ENCODE measurements at places on chromosomes 16 and 17.
A peak's percentile ranks its signal among the peaks of the same experiment; 100 is the strongest.

GRCh38 chr17:64217249-64217691 is 45.8 kb downstream of the TEX2 start:
- DNase-seq: no peak

DNA sequence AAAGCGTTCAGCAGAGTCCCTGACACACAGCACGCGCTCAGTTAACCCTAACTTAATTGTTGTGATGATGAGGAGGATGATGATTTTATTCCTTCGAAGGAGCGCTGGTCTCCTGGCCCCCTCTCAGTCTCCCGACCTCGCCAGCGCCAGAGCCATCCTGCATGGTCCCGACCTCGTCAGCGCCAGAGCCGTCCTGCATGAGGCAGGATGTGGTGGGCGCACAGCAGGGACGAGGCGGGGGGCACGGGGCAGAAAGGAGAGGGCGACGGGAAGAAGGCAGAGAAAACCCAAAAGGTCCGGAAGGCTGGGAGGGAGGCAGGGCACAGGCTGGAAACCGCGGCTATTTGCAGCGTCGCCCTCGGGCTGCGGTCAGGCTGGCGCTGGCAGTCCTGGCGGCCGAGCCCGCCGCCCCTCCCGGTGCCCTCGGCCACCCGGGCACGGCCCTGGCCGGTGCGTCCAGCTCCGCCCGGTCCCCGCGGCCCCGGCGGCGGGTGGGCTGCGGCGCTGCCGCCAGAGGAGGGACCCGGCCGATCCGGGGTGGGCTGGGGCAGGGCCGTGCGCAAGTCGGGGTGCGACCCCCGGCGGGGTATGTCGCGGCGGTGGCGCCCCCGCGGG is 3.0 kb upstream of the TAC4 start:
- DNase-seq: no peak

- no peak for DNase-seq
Observed at GRCh38 chr17:75396796-75397195, 8.7 kb downstream of the GRB2 start.

DNA sequence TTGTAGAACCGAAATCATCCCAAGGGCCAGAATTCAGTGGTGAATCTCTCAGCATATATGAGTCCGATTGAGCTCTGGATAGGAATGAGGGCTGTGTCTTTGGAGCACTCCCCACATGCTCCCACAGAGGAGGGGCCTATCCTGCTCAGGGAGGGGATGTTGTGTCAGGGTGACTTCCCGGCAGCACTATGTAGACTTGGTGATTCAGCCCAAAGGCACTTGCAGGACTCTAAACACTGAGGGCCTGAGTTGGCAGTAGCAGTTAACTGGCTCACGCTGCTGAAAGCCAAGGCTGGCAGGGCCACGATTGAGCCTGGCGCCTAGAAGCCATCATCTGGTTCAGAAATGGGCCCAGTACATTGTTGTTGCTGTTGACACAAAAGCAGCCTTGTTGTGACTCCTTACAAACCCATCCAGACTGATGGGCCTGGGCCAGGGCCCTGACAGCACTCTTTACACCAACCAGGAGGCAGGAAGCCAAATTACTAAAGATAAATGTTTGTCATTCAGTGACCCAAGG is 31.9 kb downstream of the NMT1 start:
- peak; percentile 98 for DNase-seq

GRCh38 chr17:78737332-78737731 is 44.7 kb downstream of the CYTH1 start:
- DNase-seq: peak; percentile 68

GRCh38 chr16:80369138-80369958 is 171.4 kb upstream of the DYNLRB2 start:
- peak; percentile 72 for DNase-seq

DNA sequence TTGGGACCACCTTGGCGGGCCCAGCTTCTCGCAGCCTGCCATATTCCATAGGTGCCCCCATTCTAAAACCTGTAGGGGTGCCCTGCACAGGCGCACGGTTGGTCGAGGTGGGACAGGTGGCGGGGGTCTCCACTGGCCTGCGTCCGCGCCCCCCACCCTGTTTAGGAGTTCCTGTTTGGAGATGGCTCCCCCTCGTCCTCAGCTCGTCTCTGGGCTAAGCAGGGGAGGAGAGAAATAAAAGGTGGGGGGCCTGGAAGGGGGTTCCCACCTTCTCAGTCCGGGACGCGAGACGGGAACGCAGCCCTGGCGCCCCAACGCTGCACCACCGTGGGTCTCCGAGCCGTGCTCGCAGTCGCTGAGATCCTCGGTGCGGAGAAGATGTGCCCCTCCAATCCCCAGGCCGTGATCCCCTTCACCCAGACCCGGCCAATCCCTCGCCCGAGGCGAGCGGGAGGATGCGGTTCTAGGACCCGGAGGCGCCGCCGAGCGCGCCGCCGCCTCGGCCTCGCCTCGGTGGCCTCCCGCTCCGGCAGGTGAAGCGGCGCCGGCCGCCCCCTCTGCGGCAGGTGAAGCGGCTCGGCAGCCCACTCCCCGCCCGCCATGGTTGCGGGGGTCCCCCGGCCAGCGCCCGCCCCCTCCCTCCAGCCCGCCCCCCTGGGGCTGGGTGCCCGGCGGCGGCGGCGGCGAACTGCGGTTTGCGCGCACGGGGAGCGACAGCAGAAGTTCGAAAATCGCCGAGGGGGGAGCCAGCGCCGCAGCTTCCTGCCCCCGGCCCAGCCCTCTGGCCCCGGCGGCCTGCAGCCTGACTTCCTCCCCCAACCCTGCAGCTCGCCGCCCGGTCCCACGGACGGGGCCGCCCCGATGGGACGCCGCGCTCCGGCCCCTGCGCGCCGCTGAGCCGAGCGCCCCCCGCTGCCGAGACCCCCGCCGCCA is at the start of gene FMNL1:
Gene FMNL1 (plus strand): TSS at position 805 of the 933 bp plus-strand sequence. CDS start 240 bp downstream, outside the sequence.
- DNase-seq: no peak

GRCh38 chr17:65794572-65794971 is 233.1 kb upstream of the AXIN2 start:
- DNase-seq: peak; percentile 29
